ENCODE measurements at places on chromosomes 13 and 19.

GRCh38 chr19:2527686-2528085 is 51.8 kb downstream of the GADD45B start:
- no peak for DNase-seq

DNA sequence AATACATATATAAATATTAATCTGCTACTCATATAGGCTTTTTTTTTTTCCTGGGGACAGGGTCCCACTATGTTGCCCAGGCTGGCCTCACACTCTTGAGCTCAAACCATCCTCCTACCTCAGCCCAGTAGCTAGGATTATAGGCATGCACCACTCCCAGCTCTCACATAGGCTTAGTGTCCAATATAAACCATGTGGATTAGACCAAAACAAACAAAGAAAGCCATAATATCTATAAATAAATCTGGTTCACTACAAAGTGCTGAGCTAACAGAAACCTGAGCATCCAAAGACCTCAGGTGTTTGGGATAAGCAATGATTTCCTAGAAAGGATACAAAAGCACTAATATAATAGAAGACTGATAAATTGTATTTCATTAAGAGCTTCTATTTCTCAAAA is 26.0 kb downstream of the TBC1D4 start:
- no peak for DNase-seq

DNA sequence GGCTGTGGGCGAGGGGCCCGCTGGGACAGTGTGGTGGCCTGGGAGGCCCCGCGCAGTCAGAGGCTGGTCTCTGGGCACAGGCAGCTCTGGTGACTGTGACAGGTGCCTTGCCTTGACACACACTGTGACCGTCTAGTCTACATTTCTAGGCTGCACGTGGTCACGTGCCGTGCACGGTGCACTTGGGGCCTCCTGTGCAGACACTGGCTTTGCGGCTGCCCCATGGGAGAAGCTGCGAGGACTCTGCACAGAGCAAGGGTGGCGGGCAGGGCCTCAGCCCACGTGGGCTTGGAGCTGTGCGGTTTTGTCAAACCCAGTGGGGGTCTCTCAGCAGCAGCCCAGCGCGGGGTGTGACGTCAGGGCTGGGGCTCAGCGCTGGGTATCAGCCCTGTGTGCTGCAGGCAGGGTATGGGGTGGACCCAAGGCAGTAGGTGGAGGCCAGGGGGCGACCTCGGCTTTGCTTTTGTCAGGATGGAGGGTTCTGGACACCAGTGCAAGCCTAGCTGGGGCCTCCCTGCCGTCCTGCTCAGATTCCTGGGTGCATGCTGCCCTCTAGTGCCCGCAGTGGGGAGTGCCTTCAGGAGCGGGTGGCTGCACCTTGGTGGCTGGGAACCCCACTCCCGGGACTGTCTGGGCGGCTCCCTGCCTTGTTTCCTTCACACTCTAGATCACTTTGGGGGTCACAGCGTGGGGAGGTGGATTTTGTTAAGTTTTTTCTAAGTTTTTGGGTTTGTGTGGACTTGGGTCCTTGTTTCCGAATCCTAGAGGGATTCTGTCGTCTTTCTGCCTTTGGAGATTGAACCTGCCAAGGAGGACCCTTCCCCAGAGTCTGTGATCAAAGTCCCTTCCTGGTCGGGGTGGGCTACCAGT is 62.6 kb downstream of the KDM4B start:
- DNase-seq, result peak; percentile 78

- no peak for DNase-seq
Observed at GRCh38 chr13:93859716-93860115, 619.8 kb downstream of the DCT start.

- DNase-seq, result peak; percentile 74
Observed at GRCh38 chr19:48780631-48781391, 25.5 kb downstream of the FGF21 start.

GRCh38 chr19:3580156-3580934 is 4.9 kb upstream of the GIPC3 start:
- DNase-seq, result peak; percentile 73

DNA sequence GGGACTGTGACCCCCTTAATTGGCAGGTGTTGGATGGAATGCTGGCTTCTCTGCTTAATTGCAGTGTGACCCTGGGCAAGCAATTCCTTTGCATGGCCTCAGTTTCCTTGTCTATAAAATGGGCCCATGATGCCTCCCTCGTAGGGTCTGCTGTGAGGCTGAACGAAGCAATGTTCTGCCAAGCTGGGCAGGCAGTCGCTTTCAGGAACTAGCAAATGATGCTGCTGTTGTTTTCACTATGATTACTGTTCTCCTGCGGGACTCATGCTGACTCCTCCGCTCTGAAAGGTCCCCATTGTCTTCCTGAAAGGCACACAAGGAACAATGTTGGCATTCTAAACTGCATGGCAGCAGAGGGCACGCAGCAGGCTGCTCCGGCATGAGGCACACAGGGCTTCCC is 6.8 kb downstream of the BICRA start:
- DNase-seq, result no peak

- DNase-seq, result peak; percentile 70
Observed at GRCh38 chr13:94419304-94419924, 60.1 kb downstream of the DCT start.

DNA sequence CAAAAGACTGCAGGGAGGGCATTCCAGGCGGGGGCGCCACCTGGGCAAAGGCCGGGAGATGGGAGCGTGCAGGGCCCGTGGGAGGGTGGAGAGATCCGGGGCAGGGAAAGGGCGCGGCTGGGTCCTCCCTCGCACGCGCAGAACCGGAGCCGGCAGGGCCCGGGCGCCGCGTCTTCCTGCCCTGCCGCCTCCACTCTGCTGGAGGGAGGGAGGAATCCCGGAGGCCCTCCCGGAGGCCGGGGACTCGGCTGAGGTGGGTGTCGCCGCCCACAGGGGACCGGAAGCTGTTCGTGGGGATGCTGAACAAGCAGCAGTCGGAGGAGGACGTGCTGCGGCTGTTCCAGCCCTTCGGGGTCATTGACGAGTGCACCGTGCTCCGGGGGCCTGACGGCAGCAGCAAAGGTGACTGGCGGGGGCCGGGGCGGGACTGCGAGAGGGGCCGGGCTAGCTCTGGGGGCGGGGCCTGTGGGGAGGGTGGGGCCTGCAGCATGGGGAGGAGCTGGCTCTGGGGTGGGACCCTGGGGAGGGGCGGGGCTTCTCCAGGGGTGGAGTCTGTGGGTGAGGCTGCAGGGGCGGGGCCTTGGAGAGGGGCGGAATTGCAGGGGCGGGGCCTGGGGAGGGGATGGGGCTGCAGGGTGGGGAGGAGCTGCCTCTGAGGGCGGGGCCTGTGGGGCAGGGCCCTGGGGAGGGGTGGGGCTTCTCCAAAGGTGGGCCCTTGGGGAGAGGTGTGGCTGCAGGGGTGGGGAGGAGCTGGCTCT is 51.3 kb downstream of the CELF5 start:
- DNase-seq, result peak; percentile 75

- DNase-seq, result no peak
Observed at GRCh38 chr19:45391346-45391745, 13.5 kb downstream of the PPP1R13L start.

DNA sequence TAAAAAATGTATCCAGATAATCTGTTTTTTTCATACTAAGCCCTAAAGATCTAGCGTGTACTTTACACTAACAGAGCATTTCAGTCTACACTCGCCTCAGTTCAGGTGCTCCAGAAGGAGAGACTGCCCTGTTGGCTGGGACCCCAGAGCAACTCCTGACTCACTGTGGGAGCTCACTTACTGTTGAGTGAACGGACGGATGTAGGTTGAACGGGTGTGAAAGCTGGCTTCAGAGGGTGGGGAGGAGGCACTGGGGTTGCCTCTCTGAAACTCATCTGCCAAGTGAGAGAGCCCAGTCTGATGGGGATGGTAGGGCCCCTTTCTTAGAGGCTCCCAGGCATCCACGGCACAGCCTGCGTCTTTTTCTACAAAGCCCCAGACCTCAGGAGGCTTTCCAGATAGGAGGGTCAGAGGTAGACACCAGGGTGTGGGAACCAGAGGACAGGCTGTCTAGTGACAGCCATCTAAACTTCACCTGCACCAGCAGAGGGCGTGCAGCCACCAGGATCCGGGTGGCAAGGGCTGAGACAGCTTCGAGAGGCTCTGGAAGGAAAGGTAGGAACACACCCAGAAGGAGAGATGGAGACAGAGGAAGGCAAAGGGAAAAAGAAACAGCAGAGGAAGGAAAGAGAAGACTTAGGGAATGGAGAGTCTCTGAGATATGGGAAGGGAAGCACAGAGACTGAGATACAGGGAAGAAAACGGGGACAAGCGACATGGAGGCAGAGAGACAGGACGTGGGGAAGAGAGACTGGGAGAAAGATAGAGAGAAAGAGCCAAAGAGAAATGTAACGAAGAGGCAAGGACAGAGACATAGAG is 3.7 kb downstream of the KASH5 start:
- peak; percentile 79 for DNase-seq

GRCh38 chr13:107866941-107867623 is 348.3 kb downstream of the LIG4 start:
- DNase-seq, result peak; percentile 40

- DNase-seq, result no peak
Observed at GRCh38 chr19:13076320-13076719, 26.3 kb downstream of the LYL1 start.

DNA sequence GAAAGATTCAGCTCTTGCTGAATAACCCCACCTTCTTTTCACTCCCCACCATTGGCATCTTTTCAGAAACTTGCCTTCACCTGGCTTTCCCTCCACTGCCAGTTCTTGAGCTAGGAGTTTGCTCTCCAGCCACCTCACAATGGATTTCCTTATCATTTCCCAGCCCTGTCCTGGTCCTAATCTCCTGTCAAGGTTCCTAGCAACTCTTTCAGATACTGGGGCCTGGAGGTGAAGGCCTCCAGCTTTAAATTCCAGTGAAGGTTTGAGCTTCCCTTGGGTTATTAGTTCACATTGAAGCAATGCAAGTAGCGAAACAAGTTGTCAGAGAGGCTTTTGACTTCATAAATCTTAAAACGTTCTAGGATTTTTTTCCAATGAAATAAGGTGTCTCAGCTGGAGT is 320.8 kb upstream of the MAB21L1 start:
- no peak for DNase-seq

GRCh38 chr13:100738176-100738855 is 63.7 kb upstream of the TMTC4 start:
- DNase-seq, result no peak

DNA sequence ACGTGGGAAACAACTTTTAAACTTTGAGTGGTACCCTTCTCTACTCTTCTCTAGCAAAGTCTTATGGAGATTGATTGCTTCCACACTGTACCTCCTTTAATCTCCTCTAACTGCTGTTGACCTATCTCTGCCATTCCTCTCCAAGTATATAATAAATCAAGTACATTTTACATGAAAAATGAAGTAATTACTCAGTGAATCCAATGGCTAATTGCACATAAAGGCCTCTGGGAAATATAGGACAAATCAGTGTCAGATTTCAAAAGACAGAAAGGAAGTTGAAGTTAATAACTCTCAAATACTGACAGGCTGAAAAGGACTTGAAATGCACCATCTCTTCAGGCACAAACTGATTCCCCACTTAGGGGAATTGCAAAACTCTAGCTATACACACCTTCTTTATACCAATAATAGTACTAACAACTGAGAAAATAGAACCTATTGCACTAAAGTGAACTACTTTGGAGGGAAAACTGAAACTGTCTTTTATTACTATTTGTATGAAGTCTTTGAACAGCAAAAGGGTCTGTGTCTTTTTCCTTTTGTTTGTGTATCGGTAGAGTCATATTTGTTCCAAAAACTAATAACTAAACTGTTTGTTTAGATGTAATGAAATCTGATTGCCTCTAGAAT is 701.1 kb downstream of the PCDH9 start:
- no peak for DNase-seq

DNA sequence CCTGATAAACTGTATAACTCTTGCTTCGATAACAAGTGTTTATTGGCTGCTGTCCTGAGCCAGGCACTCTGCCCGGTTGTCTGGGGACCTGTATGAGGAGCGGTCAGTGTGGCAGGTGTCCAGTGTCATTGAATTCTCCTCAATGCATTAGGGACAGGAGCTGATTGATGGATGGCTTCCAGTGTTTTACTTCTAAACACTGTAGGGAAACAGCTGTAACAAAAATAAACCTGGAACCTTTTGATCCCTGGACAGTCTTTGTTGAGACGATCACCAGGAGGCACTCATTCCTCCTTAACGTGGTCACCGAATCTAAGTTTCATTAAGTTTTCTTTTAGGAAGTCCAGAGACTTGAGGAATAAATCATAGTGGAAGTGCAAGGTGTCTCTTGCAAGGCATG is 17.9 kb downstream of the UBAC2 start:
- DNase-seq, result no peak

- DNase-seq, result no peak
Observed at GRCh38 chr13:33135097-33135496, 118.9 kb downstream of the KL start.

GRCh38 chr19:10686661-10687517 is 14.3 kb upstream of the QTRT1 start:
- peak; percentile 51 for DNase-seq

DNA sequence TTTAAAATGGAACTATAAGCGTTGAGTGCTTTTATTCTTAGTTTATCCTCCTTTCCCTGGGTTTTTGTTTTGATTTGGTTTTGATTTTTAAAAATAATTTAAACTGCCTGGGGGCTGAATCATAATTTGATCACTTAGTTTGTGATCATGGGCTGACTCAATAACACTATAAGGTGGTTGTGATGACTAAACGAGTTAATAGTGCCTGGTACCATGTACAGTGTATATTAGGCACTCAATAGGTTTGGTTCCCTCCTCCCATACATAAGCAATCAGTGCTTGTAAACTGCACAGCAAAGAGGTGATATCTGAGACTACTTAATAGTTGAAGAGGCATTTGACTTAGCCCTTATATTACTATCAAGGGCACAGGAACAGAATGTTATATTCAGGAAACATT is 200.9 kb upstream of the RFC3 start:
- DNase-seq, result no peak

DNA sequence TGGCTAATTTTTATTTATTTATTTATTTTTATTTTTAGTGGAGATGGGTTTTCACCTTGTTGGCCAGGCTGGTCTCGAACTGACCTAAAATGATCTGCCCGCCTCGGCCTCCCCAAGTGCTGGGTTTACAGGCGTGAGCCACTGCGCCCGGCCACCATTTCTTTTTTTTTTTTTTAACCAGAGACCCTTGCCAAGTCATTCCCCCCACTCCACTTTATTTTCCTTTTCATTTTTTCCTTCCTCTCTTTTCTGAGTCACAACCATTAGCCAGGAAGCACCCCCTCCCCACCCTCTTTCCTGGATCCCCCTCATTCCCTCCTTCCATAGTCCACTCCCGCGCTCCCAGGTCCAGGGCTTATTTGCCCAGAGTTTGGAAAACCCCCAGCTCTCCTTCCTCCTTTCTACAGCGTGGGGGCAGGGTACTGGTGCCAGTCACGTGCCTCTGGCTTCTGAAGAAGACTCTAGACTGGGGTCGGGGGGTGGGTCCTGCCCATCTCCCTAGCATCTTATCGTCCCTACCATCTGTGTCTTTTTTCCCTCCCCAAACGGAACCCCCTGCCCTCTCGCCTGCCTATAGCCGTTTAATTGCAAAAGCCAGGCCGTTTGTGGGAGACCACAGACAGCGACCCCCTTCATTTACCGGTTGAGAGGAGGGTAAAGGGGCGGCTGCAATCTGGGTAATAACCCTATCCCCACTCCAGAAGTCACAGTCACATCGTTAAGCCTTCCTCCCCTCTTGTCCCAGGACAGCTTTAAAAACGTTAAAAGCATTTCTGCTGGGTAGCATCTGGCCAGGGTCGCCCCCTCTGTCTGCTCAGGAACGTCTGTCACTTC is 1.1 kb upstream of the CALR start:
- DNase-seq, result peak; percentile 55

Measured in kidney tubule cell (primary cell).